ENCODE measurements at places on chromosomes 7 and 10. TPM values are rescaled to one million over a fixed set of nuclear protein-coding genes. Genes with fewer than 3 reads are reported as not detected.

The STARD3NL gene
- total RNA-seq, result 27.9 TPM

The HOXA2 gene
- total RNA-seq, result not detected

The MEST gene
- 1.9 TPM for total RNA-seq

The CPA2 gene
- total RNA-seq, result not detected

The KLHDC10 gene
- 14.2 TPM for total RNA-seq

The LIPK gene
- total RNA-seq, result not detected

- DNase-seq, result no peak
- H3K4me1 ChIP-seq, result peaks cover 9% of the 10 kb centered on the region
- peaks cover 10% of the 10 kb centered on the region for H3K36me3 ChIP-seq
- H3K27me3 ChIP-seq, result no peaks in the 10 kb centered on the region
- H3K4me3 ChIP-seq, result no peak overlapping the region
- H3K27ac ChIP-seq, result peak overlapping the region; percentile 64
These were observed 24.6 kb downstream of the H2AZ2 start for GRCh38 chr7:44823255-44823781.

- no peaks in the 10 kb centered on the region for H3K36me3 ChIP-seq
- no peak for DNase-seq
- H3K27me3 ChIP-seq, result no peaks in the 10 kb centered on the region
- no peak overlapping the region for H3K27ac ChIP-seq
These were observed 206.9 kb downstream of the ATRNL1 start for GRCh38 chr10:115300080-115300479.

DNA sequence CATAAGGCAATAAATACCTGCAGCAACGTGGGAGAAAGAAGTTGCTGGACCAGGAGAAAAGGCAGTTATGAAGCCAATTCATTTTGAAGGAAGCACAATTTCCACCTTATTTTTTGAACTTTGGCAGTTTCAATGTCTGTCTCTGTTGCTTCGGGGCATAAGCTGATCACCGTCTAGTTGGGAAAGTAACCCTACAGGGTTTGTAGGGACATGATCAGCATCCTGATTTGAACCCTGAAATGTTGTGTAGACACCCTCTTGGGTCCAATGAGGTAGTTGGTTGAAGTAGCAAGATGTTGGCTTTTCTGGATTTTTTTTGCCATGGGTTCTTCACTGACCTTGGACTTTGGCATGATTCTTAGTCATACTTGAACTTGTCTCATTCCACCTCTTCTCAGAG, 13.0 kb downstream of the DUSP5 start:
- H3K27me3 ChIP-seq, result no peaks in the 10 kb centered on the region
- DNase-seq, result no peak
- H3K4me1 ChIP-seq, result peaks cover 61% of the 10 kb centered on the region
- H3K36me3 ChIP-seq, result peaks cover 96% of the 10 kb centered on the region

- DNase-seq, result no peak
- H3K27me3 ChIP-seq, result no peaks in the 10 kb centered on the region
- H3K4me3 ChIP-seq, result no peak overlapping the region
- H3K36me3 ChIP-seq, result peaks cover 46% of the 10 kb centered on the region
These were observed 23.9 kb downstream of the KRIT1 start for GRCh38 chr7:92221766-92222165.
